B cell (primary cell): ENCODE measurements at places on chromosomes 6 and 20. TPM values are rescaled to one million over a fixed set of nuclear protein-coding genes. Genes with fewer than 3 reads are reported as not detected.

DNA sequence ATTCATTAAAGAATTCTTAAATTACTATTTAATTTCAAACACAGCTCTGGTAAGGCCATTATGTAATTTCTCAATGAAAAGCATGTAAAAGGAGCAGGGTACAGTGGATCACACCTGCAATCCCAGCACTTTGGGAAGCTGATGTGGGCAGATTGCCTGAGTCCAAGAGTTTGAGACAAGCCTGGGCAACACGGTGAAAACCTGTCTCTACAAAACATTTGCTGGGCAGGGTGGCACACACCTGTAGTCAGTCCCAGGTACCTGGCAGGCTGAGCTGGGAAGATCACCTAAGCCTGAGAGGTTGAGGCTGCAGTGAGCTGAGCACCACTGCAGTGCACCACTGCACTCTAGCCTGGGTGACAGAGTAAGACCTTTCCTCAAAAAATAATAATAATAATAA, 37.4 kb downstream of the MDN1 start:
- no peak overlapping the region for H3K27ac ChIP-seq
- no peaks in the 10 kb centered on the region for H3K27me3 ChIP-seq
- DNase-seq, result no peak
- no peaks in the 10 kb centered on the region for H3K4me1 ChIP-seq

The ZC3H12D gene
- total RNA-seq, result 190 and 215 TPM in 2 replicates

DNA sequence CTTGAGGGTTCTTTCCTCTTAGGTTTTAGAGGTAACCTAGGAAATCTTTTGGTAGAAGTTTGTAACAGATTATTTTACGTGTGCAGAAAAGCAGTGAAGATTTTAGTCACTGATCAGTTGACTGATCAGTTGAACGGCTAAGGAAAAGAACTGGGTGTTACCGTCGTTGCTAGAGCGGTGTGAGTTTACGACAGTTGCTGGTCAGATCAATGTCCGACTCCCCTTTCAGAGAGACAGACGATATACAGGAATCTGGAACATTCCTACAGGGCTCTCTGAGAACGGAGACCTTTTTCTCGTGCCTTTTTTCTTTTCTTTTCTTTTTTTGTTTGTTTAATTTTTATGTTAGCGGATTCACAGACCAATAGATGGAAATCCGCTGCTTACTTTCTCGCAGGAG, 132.1 kb upstream of the ZNF184 start:
- H3K27me3 ChIP-seq, result peaks cover 70% of the 10 kb centered on the region
- no peak overlapping the region for H3K27ac ChIP-seq
- H3K4me1 ChIP-seq, result peaks cover 12% of the 10 kb centered on the region
- no peaks in the 10 kb centered on the region for H3K36me3 ChIP-seq
- no peak overlapping the region for H3K4me3 ChIP-seq
- DNase-seq, result peak; percentile 21

The SLC22A2 gene
- not detected in 2 replicates for total RNA-seq

The GPX5 gene
- total RNA-seq, result not detected in 2 replicates

The NEU1 gene
- total RNA-seq, result 25.3 and 26.0 TPM in 2 replicates

DNA sequence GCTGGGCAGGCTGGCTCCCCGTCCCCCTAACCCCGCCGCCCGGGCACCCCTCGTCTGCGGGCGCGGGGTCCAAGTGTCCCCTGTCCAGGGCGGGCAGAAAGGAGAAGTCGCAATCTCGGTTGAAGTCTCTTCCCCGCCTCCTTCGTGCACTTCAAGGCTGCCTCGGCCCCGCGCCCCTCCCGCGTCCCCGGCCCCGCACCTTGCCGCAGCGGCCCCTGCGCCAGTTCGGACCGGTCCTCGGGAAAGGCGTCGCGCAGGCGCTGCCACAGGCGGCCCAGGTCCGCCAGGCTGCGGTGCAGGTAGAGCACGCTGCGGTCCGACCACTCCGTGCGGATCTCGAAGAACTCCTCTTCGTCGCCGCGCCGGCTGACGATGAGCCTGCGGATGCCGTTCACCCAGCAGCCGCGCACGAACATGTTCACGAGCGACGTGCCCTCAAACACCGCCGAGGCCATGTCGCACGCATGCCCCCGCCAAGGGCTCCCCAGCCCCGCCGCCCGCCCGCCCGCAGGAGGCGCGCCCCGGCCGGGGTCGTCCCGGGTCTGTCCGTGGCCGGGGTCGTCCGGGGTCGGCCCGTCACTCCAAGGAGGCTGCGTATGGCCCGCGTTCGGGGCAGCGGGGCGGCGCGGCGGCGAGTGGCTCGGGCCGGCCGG, at the start of gene PXDC1:
Gene PXDC1, minus strand, starts transcription at position 637 of the 653 bp plus-strand sequence. Its CDS starts 182 bp downstream, at position 455.
- peak within 1 kb of the TSS; percentile 36 for H3K27ac ChIP-seq
- H3K4me1 ChIP-seq, result peaks cover 51% of the 10 kb centered on the region
- H3K27me3 ChIP-seq, result peaks cover 7% of the 10 kb centered on the region
- H3K4me3 ChIP-seq, result peak within 1 kb of the TSS; percentile 73
- peak; percentile 64 for DNase-seq

DNA sequence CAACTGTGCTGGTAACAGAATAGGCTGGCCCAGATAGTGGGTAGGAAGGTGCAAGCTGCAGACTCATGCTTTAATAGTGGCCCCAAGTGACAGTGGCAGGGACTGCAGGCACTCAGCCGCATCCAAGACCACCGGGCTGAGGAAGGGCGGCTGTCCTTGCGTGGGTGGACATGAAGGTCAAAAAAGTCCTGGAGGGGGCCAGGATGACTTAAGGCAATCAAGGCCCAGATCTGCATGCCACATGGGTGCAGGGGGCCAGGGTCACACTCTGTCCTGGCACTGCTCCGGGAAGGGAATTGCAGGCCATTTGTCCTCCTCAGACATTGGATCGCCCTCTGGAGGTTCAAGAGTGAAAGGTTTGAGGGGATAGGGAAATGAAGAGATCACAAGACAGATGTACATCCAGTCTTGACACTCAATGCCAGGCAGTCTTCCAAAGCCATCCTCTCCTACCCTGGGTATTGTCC, 10.4 kb upstream of the VNN2 start:
- H3K27me3 ChIP-seq, result no peaks in the 10 kb centered on the region
- peaks cover 20% of the 10 kb centered on the region for H3K36me3 ChIP-seq
- peak; percentile 60 for DNase-seq
- no peak overlapping the region for H3K27ac ChIP-seq
- peaks cover 14% of the 10 kb centered on the region for H3K4me1 ChIP-seq

The OSTM1 gene
- 33.2 and 41.7 TPM in 2 replicates for total RNA-seq

GRCh38 chr6:130833569-130833968, 6.4 kb downstream of the SMLR1 start:
- no peak overlapping the region for H3K27ac ChIP-seq
- no peak for DNase-seq
- no peaks in the 10 kb centered on the region for H3K4me1 ChIP-seq
- no peaks in the 10 kb centered on the region for H3K36me3 ChIP-seq

The TRMT11 gene
- total RNA-seq, result 29.3 and 30.4 TPM in 2 replicates

DNA sequence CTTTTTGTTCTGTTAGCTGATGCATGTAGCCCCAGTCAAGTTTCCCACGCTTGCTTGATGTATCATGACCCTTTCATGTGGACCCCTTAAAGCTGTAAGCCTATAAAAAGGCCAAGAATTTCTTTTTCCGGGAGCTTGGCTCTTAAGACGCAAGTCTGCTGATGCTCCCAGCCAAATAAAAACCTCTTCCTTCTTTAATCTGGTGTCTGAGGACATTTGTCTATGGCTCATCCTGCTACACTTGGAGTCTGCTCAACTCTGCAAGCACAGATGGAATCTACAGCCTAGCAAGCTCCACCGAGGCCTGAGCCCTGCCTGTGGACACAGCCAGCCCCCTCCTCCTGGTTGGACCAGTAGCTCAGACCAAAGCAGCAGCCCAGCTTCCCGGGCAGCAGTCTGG, 3.4 kb downstream of the CST2 start:
- H3K36me3 ChIP-seq, result no peaks in the 10 kb centered on the region
- H3K27me3 ChIP-seq, result no peaks in the 10 kb centered on the region
- DNase-seq, result no peak
- no peak overlapping the region for H3K27ac ChIP-seq
- H3K4me3 ChIP-seq, result no peak overlapping the region
